ENCODE measurements at places on chromosomes 11 and 22.

DNA sequence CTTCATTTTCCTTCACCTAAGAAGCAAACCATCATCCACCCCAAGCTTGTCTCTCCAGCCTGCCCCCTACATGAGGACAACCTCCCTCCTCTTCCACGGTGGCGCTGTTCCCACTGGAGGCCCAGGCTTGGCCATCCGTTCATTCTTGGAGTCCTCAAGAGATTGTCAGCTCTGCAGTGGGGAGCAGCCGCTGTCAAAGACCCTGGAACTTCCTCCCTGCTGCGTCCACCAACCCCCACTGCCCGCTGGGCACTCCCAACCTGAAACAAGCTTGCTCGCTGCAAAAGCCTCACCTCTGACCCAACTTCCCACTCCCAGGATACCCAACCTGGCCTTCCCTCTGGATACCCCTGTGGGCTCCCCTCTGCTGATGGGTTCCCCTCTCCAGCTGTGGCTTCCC is 10.4 kb upstream of the CD81 start:
- DNase-seq = no peak

GRCh38 chr11:125381499-125382044 is 114.5 kb downstream of the FEZ1 start:
- DNase-seq = no peak

GRCh38 chr11:14854057-14854456 is 38.0 kb downstream of the CYP2R1 start:
- DNase-seq = no peak

GRCh38 chr22:42604403-42604802 is 10.3 kb downstream of the POLDIP3 start:
- no peak for DNase-seq

GRCh38 chr11:85348945-85349344 is 278.2 kb downstream of the DLG2 start:
- no peak for DNase-seq

DNA sequence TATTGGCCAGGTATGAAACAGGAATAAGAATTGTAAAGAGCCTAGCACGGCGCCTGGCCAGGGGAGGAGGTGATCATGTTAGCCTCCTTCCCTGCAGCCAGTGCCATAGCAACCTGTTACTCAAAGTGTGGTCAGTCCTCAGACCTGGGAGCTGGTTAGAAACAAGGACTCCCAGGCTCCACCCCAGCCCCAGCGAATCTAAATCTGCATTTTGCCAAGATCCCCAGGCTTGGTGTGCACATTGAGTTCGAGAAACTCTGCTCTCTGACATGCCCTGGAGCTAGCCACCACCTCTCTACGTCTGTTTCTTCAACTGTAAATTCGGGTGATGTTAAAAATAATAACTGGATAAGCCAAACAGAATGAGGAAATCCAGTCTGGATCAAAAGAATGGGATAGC is 56.1 kb upstream of the ALX4 start:
- no peak for DNase-seq

DNA sequence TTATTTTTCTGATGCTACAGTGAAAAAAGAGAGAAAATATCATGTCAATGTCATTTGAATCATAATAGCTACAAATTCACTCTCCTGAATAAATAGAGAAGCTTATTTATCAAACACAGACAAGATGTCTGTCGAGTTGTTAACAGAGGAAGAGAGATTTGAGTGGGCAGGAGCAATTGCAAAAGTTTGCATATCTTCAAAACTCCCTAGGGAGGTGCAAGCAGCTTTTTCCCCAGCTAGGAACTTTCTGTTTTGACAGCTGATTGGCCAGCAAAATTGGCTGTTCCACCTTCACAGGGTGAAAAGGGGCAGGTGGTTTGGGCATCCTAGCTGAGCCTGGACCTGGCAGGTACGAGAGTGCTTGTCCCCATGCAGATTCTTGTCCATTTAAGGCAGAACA is 98.2 kb downstream of the NTM start:
- DNase-seq = no peak

- DNase-seq = no peak
These were observed 48.9 kb downstream of the LMO2 start for GRCh38 chr11:33843018-33843417.

- DNase-seq = no peak
These were observed 72.5 kb upstream of the C11orf87 start for GRCh38 chr11:109349276-109350080.

- no peak for DNase-seq
These were observed 610.5 kb downstream of the INSC start for GRCh38 chr11:15725246-15725645.

- DNase-seq = no peak
These were observed 66.3 kb upstream of the HSD17B12 start for GRCh38 chr11:43614214-43614613.

GRCh38 chr22:48721395-48721669 is 1106.3 kb downstream of the BRD1 start:
- DNase-seq = no peak

- DNase-seq = no peak
These were observed 6.1 kb upstream of the P2RY6 start for GRCh38 chr11:73265853-73266645.

DNA sequence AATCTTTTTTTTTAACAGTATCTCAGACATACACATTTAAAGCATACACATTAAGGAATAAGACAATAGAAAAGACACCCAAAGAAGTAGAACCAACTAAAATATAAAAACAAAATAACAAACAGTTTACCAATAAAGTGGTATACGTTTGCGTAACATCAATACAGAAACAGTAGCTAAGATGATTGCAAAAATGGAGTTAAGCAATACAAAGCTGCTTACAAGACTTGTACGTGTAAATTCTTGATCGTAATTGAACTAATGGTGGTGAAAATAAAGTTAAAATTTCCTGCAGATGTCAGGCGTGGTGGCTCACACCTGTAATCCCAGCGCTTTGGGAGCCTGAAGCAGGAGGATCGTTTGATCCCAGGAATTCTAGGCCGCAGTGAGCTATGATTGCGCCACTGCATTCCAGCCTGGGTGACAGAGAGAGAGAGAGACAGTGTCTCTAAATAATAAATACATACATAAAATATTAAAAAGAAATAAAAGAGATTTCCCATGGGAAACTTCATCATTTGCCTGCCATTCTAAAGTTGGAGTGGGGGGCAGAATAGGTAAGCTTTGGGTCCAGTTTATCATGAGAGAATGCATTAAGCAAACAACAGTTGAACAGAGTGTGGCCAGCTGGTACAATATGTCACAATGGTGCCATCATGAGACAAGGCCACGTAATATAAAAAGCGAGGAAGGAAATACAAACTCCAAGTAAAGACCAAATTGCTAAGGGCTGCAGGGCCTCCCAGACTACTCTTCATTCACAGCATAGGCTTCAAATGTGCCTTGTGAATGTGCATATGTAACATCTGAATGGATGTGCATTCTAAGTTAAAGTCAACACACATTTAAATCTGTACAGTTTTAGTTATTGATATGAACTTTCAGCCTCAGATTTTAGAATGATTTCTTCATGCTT is 38.9 kb upstream of the EED start:
- no peak for DNase-seq

DNA sequence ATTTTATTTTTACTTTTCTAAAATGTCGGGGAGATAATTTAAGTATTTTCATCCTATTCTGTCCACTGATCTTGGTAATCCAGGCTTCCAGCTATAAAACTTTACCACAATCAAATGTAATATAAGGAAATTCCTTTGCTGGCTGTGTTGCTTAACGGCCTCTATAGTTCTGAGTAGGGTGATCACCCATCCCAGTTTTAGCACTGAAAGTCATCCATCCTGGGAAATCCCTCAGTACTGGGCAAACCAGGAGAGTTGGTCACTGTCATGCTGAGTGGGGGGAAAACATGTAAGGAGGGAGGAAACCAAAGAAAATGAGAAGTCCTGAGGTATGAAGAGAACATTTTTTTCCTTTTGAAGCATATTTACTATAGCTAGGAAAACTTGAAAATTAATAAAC is 12.8 kb upstream of the BACE1-AS start:
- no peak for DNase-seq

- peak; percentile 83 for DNase-seq
These were observed 93.9 kb downstream of the TECTA start for GRCh38 chr11:121194731-121195596.

GRCh38 chr22:24894220-24894975 is 52.1 kb downstream of the LHFPL7 start:
- no peak for DNase-seq

DNA sequence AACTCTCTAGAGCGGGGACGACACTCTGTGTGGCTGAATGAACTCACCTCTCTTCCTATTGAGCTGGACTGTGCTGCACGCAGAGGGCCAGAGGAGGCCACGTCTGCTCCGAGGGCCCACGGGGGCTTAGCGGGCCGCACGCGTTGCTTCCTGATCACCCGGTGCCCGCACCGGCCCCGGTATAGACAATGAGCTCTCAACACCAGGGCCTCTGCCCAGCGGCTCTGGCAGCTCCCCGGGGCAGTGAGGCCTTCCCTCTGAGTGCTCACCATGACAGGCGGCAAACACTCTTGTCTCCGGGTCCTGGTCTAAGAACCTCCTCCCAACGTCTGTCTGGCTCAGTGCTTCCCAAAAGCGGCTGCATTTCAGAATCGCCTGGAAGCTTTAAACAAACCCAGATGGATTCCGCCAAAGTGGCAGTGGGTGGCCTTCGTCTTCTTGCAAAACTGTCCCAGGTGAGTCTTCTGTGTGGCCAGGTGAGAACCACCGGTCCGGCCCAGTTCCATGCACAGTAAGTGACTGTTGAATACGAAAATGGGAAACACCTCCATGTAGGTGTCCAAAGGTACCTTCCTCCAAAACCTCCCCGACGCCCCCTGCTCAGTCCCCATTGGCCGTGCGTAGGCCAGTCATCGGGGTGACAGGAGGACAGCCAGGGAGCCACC is 47.8 kb upstream of the CCND1 start:
- DNase-seq = no peak

- no peak for DNase-seq
These were observed 83.0 kb downstream of the ISX start for GRCh38 chr22:35148866-35149548.

DNA sequence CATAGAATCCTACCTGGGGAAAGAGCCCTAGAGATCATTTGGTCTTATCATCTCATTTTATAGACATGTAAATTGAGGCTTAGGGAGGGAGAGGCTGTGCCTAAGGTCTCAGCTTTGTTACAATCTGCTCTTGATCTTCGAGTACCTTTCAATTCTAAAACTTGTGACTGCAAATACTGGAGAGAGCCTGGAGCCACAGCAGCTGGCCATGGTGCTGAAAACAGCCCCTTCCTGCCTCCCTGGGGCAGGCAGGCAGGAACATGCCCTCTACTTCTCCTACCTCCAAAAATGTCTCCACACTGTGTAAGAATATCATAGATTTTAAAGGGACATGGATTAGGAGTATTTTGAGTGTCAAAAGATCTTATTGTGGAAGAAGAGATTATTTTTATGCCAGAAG is 52.2 kb downstream of the C22orf42 start:
- peak; percentile 15 for DNase-seq

DNA sequence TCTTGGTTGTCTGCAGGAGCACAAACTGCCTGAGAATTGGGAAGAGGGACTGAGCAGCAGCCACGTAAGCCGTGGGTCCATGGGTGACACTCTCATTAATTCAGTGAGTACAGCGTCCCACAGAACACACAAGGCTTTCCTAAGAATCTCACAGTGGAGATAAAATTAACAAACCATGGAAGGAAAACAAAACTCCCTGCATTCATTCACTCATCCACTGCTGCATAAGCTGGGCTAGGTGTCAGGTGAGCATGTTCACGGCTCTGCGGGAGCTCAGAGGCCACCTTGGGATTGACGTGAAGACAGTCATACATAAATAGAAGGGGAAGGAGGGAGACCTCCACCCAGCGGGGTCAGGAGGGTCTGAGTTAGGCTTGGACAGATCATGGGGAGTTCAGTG is 1442.7 kb downstream of the TBC1D22A start:
- no peak for DNase-seq

GRCh38 chr22:48600171-48600570 is 1227.5 kb downstream of the BRD1 start:
- no peak for DNase-seq

DNA sequence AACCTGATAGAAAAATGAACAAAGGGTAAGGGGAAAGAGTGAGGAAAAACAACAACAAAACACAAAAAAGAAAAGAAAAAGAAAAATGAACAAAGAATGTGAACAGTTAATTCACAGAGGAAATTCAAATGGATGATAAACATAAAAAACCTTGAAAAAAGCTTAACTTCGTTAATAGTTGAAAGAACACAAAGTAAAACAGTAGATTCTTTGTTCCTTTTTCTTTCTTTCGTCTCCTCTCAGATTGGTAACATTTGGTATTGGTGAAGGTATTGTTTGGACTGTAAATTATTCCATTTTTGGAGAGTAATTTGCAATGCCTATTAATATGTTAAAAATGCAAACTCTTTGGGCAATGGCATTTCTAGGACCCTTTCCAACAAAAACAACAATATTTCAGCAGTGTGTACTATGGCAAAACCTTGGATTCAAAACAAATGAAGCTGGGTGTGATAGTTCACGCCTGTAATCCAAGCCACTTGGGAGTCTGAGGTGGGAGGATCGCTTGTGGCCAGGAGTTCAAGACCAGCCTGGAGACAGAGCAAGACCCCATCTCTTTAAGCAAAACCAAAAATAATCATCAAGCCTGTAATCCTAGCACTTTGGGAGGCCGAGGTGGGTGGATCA is 3.3 kb upstream of the BACE1 start:
- DNase-seq = no peak

DNA sequence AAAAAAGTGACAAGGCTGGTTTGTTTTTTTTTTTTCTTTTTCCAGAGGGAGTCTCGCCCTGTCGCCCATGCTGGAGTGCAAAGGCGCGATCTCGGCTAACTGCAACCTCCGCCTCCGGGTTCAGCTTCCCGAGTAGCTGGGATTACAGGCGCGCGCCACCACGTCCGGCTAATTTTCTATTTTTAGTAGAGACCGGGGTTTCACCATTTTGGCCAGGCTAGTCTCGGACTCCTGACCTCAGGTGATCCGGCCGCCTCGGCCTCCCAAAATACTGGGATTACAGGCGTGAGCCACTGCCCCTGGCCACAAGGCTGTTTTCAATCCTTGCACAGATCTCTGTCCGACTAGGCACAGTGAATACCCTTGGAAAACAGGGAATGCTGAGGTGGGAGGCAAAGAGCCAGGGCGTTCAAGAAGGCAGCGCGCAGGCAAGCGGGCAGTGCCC is 566 bp downstream of the ATP6V1E1 start:
- DNase-seq = no peak

GRCh38 chr11:97019754-97020153 is 629.9 kb downstream of the JRKL start:
- DNase-seq = no peak

- DNase-seq = no peak
These were observed 112.7 kb downstream of the FCHSD2 start for GRCh38 chr11:73029403-73029802.

- DNase-seq = no peak
These were observed 149.3 kb downstream of the FBXO7 start for GRCh38 chr22:32623943-32624342.
